ENCODE measurements at places on chromosomes 5 and 9. TPM values are rescaled to one million over a fixed set of nuclear protein-coding genes. Genes with fewer than 3 reads are reported as not detected.

Gene TSSK1B
- total RNA-seq = 0.26 TPM

Gene ZBTB26
- 3.4 TPM for total RNA-seq

Gene DROSHA
- 37.6 TPM for total RNA-seq

Gene PCDHB4
- total RNA-seq = under 0.01 TPM

Gene DNAI1
- total RNA-seq = not detected

Gene SLC6A19
- total RNA-seq = not detected

Gene PSAT1
- total RNA-seq = 191 TPM

Gene LRRC26
- not detected for total RNA-seq

Gene TAF11L4
- total RNA-seq = not detected

Gene PRRX2
- total RNA-seq = 31.1 TPM

Gene NME5
- 1.7 TPM for total RNA-seq

Gene SPAG8
- total RNA-seq = 0.48 TPM

Gene TXNDC8
- total RNA-seq = not detected

Gene STK10
- total RNA-seq = 18.7 TPM

Gene TAF9
- 65.2 TPM for total RNA-seq

Gene ZFP2
- 0.39 TPM for total RNA-seq

Gene CTNND2
- not detected for total RNA-seq
